ENCODE measurements at places on chromosomes 5 and 9.
A peak's percentile ranks its signal among the peaks of the same experiment; 100 is the strongest.

- no peak for DNase-seq
Observed at GRCh38 chr5:109049565-109049964, 301.9 kb downstream of the FER start.

GRCh38 chr9:126372716-126373115, 46.1 kb downstream of the MVB12B start:
- DNase-seq = no peak

- DNase-seq = no peak
Observed at GRCh38 chr9:133589454-133590227, 19.5 kb downstream of the FAM163B start.

DNA sequence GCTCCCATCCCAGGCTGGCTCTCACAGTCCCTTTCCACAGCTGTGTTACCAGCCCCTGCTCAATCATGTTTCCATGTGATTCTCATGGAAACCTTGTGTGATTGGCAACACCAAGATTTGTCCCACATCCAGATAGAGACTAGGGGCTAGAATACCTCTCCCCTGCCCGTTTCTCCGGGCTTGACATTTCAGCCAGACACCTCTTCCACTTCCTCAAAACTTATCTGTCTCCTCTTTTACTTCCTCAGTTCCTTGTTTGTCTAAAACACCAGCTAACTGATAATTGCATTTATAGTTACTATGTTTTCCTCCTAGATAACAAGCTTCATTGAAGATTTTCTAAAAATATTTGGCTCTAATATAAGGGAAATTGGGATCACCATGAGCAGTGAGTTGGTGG, 16.6 kb upstream of the KCNMB1 start:
- DNase-seq = no peak

- peak; percentile 9 for DNase-seq
Observed at GRCh38 chr5:66209794-66210193, 65.7 kb downstream of the SREK1 start.

DNA sequence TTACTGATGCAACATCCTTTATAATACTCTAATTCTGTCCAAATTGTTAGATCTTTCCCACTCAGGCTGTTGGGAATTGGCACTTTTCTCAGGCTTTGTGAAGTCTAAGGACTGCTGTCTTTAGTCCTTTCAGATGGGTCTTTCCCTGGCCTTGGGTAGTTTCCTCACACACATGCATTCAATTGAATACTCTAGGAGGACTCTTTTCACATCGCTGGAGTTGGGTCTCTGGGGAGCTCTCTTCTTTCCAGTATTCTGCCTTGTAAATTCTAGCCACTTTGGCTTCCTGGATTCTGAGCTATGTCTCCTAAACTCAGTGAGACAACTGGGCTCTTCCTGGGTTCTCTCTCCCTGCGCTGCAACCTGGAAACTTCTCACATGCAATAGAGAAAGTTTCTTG, 215.5 kb downstream of the SNX18 start:
- DNase-seq = no peak

GRCh38 chr9:132769906-132770769, 99.9 kb downstream of the GTF3C4 start:
- DNase-seq = peak; percentile 24

DNA sequence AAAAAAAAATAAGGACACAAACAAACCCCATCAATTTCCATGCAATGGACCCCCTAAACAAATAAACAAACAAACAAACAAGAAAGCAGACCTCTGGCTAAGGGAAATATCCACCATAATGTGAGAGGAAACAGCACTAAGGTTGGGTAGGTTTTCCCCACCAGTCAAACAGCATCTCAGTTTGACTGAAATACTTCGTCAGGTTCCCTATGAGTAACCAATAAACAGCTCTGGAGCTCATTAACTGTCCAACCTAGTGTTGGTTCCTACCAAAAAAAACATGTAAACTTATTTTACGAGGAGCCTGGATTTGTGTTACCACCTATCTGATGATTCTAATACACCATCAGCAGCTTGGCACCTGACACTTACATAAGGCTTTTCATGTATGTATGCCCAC, 198.5 kb upstream of the TARS1 start:
- DNase-seq = no peak

GRCh38 chr5:14617441-14617840, 35.8 kb downstream of the OTULINL start:
- no peak for DNase-seq

DNA sequence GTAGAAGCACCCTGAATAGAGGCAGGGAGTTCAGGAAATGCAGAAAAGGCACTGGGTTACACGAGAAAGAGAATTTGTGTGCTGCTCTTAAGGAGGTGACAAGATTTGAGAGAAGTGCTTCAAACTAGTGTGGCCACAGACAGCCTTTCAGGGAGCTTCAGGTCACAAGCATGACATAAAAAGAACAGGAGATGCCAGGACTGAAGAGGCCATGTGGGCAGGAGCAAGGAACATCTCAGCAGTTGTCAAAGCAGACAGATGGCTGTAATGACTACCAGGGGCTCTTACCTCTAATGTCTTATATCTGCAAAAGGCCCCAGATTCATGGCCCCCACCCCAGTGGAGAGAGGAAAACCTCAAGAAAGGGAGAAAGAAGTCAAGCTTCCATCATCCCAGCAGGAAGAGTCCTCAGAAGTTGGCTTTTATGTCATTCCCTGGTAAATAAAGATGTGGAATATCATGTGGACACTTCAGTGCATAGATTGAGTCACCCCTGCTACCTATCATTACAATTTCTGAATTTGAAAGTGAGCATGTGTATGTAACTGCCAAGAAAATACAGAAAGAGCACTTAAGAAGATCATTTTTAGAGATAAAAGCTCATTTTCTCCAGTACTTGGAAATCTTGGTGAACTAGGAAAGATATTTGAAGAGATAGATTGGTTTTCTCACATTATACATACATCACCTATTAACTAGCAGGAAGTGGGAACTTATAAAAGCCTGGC, 214.4 kb upstream of the RORB start:
- no peak for DNase-seq

DNA sequence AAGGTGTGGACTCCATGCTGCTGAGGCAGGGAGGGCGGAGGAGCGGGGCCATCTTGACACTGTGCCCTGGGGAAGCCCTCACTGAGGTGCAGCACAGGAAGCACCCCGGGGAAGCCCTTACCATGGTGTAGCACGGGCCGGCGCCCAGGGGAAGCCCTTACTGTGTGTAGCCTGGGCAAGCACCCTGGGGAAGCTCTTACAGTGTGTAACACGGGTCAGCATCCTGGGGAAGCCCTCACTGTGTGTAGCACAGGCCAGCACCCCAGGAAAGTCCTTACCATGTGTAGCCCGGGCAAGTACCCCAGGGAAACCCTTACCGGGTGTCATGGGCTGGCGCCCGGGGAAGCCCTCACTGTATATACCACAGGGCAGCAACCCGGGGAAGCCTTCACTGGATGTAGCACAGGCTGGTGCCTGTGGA, 62.6 kb upstream of the ZNF354B start:
- no peak for DNase-seq

GRCh38 chr5:127203818-127204217, 86.8 kb upstream of the MEGF10 start:
- DNase-seq = peak; percentile 35

DNA sequence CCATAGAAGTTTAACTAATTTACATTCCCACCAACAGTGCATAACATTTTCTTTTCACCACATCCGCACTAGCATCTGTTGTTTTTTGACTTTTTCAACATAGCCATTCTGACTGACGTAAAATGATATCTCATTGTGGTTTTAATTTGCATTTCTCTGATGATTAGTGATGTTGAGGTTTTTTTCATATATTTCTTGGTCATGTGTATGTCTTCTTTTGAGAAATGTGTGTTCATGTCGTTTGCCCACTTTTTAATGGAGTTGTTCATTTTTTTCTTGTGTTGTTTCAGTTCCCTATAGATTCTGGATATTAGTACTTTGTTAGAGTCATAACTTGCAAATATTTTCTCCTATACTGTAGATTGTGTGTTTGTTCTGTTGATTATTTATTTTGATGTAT, 163.4 kb downstream of the FER start:
- DNase-seq = no peak

DNA sequence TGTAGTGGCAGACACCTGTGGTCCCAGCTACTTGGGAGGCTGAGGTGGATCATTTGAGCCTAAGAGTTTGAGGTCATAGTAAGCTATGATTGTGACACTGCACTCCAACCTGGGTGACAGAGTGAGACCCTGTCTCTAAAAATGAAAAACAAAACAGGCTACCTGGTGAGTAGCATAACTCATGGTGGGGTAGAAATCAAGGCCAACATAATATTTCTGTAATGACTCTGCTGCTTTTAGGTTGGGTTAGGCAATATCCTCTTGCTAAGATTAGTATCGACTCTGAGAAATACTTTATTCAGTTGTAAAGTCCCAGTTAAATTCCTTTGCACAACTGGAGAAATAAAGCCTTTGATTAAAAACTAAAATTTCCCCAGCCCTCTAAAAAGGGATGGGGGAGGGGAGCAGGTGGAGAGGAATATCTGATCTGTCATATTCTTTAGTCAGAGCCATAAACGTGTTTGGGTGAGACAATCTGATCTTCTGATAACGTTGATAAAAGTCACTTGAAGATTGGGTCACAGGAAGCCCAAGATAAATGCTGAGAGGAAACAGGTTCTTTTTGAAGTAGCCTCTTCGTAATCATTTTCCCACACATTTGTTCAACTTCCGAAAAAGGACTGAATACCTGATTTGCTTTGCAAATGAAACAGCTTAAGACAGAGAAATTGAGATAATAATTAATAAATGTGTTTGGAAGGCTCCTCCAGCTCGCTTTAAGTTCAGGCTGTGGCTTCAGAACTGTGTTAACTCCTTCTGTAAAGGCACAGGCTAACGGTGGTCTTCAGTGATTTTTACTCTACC, 14.9 kb downstream of the IL4 start:
- no peak for DNase-seq

GRCh38 chr9:21901546-21901945, 92.6 kb downstream of the CDKN2A start:
- no peak for DNase-seq

GRCh38 chr5:151110122-151110681, 29.4 kb upstream of the TNIP1 start:
- no peak for DNase-seq

DNA sequence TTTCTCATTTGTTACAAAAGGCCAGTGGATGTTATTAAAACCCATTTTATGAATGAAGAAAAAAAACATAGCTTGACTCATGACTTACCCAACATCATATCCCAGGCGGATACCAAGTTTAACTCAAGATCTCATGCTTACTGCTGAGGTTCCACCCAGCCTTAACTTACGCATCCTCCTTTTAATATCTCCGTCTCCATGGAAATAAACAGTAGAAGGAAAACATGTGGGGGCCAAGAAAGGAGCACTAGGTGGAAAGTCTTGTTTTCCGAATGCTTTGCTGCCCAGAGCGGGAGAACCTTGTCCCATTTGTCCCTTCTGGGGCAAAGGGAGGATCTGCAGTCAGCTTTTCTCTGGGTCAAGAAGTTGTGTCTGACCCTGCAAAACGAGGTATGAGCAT, 44.1 kb downstream of the ANGPTL2 start:
- no peak for DNase-seq

- no peak for DNase-seq
Observed at GRCh38 chr9:122944960-122945888, 4.4 kb downstream of the RABGAP1 start.

DNA sequence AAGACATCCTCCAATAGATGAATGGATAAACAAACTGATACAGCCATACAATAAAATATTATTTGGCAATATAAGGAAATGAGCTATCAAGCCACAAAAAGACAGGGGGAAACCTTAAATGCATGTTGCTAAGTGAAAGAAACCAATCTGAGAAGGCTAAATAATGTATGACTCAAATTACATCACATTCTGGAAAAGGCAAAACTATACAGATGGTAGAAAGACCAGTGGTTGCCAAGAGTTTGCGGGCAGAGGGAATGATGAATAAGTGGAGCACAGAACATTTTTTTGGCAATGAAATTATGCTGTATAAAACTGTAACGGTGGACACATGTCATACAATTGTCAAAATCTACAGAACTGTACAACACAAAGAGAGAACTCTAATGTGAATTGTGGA, 63.3 kb downstream of the CSF2 start:
- no peak for DNase-seq

DNA sequence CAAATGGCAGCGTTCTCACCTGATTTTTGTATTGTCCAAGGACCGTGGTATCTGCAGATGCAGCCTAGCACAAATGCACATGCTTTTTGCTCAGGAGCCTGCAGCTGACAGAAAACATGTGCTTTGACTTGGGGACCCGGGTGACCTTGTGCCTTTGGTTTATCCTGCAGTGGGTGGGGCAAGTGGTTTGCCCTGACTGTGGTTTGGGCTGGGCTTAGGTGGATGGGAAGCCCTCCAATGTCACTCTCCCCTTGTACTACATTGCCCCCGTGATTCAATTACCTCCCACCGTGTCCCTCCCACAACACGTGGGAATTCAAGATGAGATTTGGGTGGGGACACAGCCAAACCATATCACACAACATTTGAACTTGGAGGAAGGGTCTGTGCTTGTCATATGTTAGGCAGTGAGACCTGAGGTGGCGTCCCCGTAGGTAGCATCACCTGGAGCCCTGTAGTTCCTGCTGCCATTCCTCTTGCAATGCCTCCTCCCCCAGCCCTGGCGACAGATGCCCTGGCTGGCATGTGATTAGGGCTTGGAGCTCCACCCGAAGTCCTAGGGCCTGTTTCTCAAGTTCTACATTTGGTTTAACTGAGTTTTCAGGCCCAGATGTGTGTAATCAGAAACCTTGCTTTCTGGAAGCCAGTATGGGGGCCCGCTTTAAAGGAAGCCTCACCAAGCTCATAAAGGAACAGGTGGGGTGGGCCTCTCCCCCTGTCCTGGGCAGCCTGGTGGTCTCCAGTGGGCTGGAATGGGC, 2.1 kb downstream of the ANKRD33B start:
- no peak for DNase-seq

DNA sequence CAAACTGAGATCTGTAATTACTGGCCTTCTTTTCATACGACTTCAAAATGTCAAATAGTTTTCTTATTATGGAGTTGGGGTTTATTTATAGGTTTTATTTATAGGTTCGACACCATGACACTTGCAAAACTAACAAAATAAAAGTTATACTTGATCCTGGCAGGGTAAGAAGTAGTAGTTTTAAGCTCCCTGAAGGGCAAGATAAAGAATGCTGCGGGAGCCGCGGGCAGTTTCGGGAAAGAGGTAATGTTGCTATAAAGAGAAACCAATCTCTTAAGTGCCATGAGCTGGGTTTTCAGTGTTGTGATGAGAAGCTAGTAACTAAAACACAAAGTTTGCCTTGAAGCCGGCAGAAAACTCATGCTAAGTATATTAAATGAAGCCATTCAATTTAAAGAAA, 24.8 kb downstream of the PTPN3 start:
- DNase-seq = no peak

GRCh38 chr9:9750719-9751118, 862.1 kb downstream of the PTPRD start:
- DNase-seq = no peak

- no peak for DNase-seq
Observed at GRCh38 chr9:74824654-74825053, 63.1 kb downstream of the TRPM6 start.

DNA sequence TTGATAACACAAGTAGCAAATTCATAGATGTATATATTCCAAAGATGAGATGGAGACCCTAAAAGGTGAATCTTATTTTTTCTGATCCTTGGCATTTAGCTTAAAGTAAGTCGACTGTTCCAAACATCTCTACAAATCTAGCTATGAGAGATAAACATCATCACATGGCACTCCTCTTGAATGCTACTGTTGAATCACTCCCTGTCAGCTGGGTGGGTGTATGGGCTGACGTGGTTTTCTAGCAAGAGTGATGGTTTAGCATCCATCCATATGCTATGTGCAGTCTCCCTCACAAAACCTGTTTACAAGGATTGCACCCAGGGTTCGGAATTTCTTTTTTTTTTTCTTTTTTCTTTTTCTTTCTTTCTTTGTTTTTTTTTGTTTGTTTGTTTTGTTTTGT, 13.8 kb downstream of the ACO1 start:
- no peak for DNase-seq

Measured in kidney glomerular epithelial cell (primary cell).